GM20000 (cell line): ENCODE measurements at places on chromosomes 6 and 20.

DNA sequence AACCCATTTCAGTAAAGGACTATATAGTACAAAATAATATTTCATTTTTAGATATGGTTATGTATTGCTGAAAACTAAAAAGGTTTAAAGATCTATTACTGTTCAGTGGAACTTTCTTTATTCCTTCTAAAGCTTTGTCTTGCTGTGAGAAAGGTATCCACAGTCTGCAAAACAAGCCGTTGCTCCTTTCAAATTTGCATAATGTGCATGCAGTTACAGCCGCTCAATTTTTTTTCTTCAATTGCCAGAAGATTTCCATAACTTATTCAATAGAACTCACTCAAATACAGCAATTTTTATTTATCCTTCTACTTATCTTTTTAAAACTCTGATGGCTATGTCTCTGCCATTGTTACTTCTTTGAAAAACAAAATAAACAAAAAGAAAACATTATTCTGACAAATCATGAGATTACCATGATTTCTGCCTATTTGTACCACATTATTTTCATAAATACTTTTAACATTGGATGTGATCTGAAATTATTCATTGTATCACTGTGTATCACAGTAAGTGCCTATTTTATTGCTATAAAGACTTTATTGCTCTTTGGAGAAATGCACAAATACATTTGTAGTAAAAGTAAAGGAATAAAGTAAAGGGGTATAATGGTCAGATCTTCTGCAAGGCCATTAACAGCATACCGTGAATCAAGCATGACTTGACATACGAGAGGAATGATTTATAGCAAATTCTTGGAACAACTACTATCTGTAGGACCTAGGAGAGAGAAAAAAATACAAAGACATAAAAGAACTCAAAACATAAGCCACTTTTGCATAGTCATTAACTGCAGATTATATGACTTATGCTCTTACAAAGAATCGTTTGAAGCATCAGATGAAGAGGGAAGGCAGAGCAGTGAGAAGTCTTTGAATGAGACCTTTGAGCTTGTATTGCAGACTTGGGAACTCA, 29.6 kb upstream of the HBS1L start:
- DNase-seq: no peak

GRCh38 chr20:19095762-19096161, 116.7 kb upstream of the SLC24A3 start:
- DNase-seq: no peak

- DNase-seq: peak; percentile 38
Measured at GRCh38 chr20:32945710-32946221, 58.5 kb downstream of the SUN5 start.

- no peak for DNase-seq
Measured at GRCh38 chr6:51949526-51949925, 137.9 kb downstream of the PKHD1 start.

DNA sequence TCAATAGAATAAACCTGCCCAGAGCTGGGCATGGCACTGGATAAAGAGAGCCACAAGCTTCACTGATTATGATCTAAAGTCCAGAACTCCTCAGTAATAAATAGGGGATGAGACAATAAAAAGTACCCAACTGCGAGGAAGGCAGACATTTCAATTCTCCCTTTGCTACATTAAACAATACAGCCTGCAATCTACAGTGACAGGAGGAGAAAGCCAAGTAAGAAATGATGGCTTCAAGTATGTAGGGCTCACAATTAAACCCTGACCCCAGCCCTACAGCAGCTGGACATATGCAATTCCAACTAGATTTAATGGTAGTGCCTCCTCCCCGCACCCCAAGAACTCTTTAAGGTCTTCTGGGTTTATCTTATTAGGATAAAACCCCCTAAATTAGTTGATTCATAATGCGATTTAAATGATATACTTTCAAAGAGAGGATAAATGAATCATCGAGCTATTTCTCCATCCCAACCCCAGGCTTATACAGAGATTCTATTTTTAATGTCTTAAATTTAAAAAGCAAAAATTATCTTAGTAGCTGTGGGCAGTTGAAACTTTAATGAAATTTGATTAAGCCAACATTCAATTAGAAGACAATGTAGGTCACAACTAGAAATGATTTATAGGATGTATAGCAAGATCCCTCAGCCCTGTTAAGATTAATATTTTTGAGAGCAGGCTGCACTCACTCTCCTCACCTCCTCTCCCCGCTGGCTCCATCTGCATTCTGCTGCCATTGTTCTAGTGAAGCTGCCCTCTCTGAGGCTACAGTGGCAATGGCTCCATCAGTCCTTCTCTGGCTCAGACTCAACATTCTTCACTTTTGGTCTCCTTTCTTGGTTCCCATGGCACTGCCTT, 57.1 kb downstream of the OGFRL1 start:
- DNase-seq: no peak

DNA sequence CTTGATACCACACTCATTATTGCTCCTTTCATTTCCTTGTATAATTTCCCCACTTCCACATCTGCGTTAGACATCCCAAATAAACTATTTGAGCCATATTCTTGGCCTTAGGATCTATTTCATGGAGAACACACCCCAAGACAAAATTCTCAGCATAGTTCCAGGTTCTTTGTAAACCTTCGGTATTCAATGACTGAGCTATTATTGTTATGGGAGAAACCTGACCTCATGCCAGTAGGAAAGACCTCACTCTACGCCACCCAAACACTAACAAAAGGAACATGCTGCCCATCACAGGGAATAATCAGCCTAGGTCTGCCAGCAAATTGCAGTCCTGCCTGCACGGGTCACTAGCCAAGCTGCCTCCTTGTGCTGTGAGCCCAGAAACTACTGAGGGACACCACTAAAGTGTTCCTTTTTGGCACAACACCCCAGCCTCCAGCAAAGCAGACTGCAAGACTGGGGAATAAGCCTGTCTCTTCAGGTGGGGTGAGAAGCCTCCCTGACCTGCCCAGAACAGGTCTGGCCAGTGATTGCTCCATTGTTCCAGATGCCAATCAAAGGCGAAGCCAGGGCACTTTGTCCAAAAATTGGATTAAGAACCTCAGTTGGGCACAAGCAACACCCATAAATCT, 371.8 kb downstream of the MAFB start:
- no peak for DNase-seq

GRCh38 chr20:59014680-59015389, 4.4 kb upstream of the TUBB1 start:
- DNase-seq: no peak

DNA sequence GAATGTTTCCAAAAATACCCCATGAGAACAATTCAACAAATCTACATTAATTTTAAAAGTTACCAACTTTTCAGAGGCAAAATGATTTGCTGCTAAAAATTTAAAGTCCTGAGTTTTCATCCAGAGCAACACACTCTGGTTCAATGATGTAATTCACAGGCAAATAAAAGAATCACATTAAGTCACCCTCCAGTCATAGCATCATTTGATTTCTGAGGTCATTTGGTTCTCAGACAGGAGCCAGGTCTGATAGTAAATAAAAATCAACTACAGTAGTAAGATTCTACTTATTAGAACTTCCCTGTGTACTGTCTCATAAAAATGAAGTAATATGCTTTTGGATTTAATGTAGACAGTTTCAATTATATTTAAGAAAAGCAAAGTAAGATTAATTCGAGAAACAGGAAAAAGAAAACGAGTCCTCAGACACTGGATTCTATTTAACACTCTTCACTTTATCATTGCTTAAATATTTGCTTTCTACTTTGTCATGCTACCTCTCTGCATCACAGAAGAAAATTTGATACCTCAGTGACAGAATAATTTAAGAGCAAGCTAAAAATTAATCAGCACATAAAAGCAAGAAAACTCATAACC, 25.8 kb downstream of the MAP7 start:
- no peak for DNase-seq

DNA sequence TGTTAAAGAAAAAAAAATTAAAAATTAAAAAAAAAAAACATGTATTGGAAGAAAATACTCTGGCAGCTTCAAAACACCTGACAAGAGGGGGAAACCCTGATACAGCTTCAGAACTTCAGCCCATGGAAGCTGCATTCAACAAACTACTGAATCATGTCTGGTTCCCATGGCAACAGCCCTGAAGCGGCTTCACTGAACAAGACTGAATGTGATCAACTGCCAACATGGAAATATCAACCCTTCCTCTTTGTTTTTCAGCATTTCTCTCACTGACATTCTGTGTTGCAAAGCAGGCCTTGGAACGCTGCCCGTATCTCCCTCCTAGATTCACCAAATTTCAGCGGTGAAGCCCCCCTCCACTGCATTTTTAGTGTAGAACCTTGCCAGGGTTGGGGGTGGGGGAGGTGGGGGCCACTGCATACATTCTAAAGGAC, 91.3 kb upstream of the SHLD1 start:
- DNase-seq: peak; percentile 69

DNA sequence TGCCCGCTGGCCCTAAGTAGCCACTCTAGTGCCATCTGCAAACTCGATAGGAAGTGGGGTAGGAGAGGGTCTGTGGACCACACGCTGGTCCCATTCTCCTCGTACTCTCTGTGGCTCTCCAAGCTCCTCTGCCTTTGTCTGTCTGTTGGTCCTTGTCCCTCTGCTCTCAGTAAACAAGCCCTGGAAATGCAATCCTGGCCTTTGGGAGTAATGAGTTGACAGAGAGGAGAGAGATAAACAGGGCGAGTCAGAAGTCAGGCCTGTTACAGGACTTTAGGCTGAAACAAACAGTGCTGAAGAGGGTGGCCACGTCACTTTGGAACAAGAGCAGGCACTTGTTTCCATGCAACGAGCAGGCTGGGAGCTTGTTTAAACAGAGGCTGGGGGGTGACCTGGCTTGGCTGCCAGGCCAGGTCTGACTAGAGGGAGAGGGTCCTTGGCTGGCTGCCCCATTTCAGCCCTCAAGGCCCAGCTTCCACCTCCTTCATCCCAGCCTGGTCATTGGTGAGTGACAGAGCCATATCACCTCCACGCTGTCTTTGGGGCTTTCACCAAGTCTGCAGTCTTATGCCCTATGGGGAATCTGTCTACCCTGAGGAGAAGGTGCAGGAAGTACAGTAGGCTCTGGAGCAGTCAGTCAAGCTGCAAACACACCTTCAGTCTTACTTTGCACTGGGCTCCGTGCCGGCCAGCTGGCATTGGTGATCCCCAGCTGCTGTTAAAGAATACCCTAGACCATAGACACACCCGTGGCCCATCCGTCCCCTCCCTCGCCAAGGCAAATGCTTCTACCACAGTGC, 22.6 kb downstream of the FOXP4 start:
- DNase-seq: no peak
